ENCODE measurements at places on chromosomes 13 and 19.

GRCh38 chr19:55613930-55614710, 8.7 kb downstream of the ZNF865 start:
- DNase-seq, result no peak

GRCh38 chr19:8445488-8446001, 770 bp downstream of the HNRNPM start:
- DNase-seq, result peak; percentile 52

DNA sequence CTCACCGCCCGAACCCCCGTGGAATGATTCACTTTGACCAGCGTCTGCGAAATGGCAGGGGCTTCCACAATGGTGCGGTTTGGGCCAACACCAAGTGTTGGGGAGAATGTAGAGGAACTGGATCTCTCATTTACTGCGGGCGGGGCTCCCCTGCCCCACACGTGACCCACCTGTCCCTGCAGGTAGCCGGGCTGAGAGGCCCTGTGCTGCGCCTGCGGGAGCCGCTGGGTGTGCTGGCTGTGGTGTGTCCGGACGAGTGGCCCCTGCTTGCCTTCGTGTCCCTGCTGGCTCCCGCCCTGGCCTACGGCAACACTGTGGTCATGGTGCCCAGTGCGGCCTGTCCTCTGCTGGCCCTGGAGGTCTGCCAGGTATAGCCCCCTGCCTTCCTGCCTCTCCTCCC, 5.8 kb upstream of the FLT3LG start:
- no peak for DNase-seq

GRCh38 chr13:97802213-97802612, 151.3 kb upstream of the IPO5 start:
- no peak for DNase-seq

DNA sequence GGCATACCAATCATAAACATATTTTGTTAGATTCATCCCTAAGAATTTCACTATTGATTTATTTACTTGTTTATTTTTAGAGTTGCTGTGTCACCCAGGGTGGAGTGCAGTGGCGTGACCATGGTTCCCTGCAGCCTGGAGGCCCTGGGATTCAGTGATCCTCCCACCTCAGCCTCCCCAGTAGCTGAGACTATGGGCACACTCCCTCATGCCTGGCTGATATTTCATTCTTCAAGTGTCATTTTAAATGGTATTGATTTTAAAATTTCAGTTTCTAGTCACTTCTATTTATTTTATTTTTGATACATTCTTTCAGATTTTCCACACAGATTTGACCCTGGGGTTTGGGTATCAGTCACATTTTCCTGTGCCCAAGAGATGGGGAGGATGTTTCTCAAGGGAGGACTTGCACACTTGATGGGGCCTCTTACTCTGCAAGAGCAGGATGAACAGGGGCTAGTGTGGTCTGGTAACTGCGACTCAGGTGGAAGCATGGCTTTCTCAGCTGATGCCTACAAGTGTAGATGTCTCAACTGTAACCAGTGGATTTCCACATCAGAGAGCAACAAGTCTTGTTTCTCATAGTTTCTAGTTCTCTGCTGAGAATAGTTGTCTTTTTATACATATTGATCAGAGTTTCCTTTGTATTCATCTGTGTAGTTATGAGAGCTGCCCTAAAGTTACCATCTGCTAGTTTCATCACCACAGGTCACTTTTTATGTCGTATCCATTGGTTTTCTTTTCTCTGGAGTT, 40.2 kb downstream of the CCNE1 start:
- no peak for DNase-seq

DNA sequence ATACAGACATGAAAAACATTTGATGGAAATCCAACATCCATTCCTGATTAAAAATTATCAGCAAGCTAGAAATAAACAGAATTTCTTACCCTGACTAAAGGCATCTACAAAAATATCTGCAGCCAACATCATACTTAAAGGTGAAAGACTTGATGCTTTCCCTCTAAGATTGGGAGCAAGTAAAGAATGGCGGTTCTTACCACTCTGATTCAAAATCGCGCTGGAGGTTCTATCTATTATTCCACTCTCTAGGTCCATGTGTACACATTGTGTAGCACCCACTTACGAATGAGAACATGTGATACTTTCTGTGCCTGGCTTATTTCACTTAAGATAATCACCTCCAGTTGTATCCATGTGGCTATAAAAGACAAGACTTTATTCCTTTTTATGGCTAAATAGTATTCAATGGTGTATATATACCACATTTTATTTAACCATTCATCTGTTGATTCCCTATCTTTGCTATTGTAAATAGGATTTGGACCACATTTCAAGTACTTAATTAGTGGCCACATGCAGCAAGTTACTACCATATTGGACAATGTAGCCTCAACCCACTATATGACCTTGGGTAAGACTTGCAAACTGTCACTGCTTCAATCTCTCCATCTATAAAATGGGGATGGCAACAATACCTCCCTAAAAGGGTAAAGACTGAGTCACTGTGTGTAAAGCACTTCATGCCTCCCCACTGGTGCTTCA, 38.4 kb upstream of the CYP2A7 start:
- no peak for DNase-seq

- no peak for DNase-seq
Measured at GRCh38 chr13:80400865-80401426, 60.0 kb upstream of the SPRY2 start.

GRCh38 chr13:73069206-73069805, 10.5 kb downstream of the KLF5 start:
- DNase-seq, result no peak

GRCh38 chr13:41462427-41462826, 5.1 kb downstream of the RGCC start:
- DNase-seq, result no peak

DNA sequence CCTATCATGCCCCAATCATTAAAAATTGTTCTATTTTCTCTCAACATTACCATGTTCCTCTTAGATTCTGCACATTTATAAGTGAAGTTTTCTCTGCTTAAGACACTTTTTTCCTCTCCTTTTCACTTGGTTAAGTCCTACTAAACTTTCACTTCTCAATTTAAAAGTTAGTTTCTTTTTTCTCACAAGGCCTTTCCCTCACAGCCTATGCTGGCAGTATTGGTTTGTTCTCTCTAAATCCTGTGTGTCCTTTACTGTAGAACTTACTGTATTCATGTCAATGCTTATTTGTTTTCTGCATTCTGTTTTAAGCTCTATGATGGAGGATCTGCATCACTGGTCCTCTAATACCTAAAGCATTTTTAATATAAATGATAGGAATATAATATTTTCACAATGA, 2816.6 kb downstream of the PCDH9 start:
- no peak for DNase-seq

- no peak for DNase-seq
Measured at GRCh38 chr13:20064128-20064527, 96.7 kb downstream of the GJA3 start.

DNA sequence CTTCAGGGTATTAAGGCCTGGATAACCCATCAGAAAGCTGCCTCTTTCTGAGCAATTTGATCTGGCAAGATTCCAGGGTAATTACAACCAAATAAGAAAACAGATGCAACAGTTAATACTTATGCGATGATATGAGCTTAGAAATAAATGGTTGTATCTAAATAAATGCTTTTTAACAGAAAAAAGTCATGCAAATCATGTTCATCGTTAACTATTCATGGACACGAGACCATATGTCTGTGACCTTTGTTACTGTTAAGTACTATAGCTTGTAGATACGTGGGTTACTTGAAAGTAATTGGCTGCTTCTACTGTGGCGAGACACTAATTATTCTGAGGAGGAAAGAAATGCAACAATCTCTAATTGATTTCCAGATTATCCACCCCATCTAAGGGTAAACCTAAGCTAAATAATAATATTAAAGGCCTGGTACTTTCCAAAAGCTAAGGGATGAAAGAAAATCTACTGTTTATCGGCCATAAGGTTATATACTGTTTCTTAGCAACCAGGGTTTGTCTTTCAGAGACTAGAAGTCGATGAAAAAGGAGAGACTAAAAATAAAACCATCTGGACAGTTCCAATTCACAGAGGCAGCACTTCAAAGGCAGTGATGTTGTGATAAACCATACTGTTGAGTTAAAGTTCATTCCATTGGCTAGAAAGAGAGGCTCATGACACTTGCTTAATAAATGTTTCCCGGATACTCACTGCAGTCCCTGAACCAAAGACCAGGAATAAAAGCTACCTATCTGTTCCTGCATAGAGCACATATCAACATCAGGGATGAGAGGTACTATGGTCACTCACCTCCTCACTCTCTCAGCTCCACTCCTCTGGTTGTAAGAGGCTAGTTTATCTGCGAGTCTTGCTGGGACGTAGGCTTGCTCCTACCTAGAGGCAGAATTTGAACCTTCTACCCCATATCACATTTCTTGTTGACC, 1.5 kb downstream of the EPSTI1 start:
- DNase-seq, result no peak

DNA sequence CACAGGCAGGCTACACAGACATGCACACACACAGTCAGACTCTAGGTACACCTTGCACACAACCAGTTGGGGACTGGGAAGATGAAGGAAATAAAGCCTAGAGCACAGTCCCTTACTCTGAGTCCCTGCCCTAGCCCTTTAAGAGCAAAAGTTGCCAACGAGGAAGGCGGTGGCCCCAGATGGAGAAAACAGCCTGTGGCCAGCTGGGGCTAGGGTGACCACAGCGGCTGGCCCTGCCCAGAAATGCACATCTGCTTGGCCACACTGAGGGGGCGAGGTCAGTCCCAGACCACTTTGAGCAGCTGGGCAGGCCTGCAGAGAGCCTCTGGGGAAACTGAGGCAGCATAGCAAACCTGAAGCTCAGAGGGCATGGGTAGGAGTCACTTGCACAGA, 52.3 kb downstream of the PTPRS start:
- DNase-seq, result no peak

- DNase-seq, result no peak
Measured at GRCh38 chr13:109816808-109817203, 30.4 kb upstream of the IRS2 start.

DNA sequence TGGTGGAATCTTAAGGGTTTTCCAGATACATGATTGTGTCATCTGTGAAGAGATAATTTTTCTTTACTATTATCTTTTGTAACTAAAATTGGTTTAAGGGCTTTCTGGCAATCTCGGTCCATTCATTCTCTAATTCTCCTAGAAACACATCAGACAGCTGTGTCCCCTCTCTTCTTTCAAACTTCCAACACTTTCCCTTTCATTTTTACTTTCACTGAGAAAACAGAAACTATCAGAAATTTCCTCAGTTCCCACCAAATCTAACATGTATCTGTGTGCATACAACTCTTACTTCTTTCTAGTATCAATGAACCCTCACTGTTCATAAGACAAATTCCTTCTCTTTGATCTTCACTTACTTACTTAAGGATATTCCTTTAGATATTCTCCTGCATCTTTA, 40.2 kb downstream of the KCNRG start:
- no peak for DNase-seq

- no peak for DNase-seq
Measured at GRCh38 chr19:43773725-43774102, 7.1 kb downstream of the KCNN4 start.

- DNase-seq, result peak; percentile 99
Measured at GRCh38 chr19:19618219-19619051, at the start of gene PBX4. PBX4 (minus strand) TSS chr19:19618687; CDS start chr19:19618629, 58 bp downstream.

DNA sequence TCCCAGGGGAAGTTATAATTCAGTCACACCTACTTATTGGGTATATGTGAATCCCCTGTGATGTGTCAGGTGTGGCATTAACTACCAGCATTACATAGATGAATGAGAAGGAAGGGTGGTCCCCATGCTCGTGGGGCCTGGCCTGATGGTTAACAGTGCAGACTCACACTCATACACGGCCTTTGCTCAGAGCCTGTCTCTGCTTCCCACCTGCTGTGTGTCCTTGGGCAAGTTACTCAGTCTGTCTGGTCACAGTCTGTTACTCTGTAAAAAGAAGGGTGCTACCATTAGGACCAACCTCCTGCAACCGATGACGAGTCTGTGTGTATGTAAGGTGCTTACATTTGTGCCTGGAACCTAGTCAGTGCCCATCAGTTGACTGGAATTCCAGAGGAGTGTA, 23.8 kb downstream of the SAFB start:
- DNase-seq, result no peak

DNA sequence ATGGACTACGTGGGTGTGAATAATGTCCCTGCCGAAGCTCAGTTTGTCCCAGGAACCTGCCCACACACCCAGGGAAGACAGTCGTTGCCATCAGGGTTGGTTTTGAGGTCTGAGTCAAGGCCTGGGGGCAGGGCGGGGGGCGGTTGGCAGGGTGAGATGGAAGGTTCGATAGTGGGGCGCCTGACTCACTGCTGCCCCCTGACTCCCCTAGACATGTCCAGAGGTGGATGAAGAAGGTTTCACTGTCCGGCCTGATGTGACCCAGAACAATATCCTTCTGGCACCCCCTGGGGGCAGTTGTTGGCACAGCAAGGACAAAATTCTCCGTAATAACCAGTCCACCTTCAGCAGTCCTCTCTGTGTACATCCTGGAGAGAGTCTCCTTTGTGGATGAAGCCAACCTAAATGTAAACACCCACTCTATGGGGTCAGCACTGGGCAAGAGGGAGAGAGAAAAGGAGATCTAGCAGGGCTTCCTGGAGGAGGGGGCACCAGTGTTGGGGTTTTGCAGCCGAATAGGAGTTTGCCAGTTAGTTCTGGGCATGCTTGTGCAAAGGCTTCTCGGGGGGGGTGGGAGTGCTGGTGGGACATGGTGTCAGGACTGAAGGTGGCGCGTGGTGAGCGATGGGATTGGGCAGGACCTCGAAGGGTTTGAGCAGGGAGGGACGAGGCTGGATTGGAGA, 19.6 kb upstream of the B3GNT3 start:
- peak; percentile 41 for DNase-seq
